ENCODE measurements at places on chromosomes 6 and 20.

DNA sequence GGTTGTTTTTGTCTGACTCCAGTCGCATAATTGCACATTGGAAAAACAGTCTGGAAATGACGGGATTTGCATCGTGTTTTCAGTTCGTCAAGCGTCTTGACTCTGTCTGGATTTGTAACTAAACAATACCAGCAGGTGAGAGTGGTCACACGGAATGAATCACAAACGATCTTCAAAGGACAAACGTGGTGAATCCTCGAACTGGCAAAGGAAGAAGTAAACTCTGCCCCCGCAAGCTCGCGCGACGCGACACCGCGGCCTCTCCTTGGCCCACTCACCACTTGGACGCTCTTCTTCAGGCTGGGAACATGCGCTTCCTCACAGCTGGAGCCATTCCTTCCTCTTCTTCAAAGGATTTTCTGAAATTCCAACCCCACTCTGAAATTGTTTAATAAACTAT, 352.6 kb downstream of the THBS2 start:
- DNase-seq = no peak

GRCh38 chr20:24790746-24791283, 158.3 kb upstream of the CST7 start:
- no peak for DNase-seq

GRCh38 chr6:11497881-11498280, 39.7 kb upstream of the TMEM170B start:
- DNase-seq = no peak

DNA sequence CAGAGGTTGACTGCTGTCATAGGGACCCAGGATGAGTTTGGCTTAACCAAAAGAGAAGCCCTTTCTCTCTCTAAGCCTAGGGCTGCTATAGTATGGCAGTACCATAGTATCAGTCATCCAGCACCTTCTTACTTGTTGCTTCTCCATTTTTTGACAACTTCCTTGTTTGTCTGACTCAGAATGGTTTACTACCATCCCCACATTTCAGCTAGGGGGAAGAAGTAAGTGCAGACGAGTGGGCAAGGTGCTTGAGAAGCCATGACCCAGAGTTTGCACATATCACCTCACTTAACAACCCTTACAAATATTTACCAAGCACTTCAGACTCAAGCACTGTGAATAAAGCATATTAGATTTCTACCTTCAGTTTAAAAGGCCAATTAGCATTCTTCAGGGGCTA, 289.9 kb upstream of the TSHZ2 start:
- DNase-seq = no peak

DNA sequence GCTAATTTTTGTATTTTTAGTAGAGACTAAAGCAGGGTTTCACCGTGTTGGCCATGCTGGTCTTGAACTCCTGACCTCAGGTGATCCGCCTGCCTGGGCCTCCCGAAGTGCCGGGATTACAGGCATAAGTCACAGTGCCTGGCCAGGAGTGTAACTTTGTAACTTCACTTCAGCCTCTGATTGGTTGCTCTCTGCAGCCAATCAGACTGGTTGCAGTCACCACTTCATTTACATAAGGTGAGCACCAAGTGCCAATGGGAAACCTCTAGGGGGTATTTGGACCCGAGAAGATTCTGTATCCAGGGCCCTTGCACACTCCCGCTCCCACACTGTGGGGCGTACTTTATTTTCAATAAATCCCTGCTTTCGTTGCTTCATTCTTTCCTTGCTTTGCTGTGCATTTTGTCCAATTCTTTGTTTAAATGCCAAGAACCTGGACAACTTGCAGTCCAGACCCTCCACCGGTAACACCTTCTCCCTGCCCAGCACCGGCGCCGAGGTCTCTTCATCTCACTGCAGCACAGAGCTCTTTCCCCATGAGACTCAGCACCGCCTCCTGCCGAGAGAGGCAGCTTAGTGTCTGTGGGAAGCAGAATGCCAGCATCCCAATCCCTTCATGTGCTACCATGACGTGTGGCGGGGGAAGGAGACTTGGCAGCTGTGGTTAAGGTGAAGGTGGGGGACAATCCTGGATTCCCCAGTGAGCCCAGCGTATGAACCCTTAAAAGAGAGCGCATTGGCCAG, 14.0 kb upstream of the MRGBP start:
- DNase-seq = no peak

DNA sequence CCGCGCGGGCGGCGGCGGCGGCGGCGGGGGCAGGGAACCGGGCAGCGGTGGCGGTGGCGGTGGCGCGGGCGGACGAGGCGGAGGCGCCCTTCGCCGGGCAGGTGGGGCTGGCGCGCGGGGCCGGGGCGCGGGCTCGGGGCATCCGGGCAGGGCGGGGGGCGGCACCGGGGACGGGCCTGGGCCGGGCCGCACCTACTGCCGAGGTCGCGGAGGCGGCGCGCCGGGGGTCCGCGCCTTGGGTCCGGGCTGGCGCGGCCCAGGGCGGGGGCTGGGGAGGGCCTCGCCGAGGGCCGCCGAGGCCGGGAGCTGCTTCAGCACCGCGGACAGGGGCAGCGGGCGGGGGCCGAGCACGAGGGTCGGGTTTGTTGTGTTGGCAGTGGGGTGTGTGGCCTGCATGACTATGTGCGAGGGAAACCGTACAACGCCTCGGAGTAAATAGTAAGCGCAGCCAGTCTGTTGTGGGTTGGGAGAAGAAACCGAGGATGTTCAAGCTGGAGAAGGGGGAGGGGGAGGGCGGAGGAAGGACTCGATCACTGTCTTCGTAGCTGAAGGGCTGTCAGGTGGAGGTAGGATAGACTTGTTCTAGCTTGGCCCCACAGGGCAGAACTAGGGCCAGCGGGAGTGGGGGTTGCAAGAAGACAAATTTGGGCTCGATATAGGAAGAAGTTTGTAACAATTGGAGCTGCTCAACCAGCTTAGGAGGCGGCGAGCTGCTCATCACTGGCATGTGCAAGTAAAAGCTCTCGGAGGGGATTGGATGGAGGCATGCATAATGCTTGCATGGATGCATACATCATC, 593 bp downstream of the MMP24 start:
- DNase-seq = peak; percentile 54

GRCh38 chr20:40535816-40536215, 153.2 kb downstream of the MAFB start:
- no peak for DNase-seq

DNA sequence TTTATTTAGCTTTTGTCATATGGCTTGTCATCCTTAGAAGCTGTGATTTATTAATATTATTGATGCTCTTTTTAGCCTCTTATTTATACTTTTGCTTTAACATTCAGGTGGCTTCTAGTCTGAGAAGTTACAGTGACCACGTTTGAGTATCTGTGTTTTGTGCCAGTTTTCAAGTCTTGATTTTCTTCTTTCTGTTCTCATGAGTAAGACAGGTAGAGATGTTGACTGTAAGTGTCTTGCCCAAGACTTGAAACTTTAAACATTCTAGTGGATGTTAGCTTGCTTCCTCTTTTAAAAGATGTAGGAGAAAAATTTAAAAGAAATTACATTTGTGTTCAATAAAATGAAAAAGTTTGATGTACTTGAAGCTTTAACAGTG, 122.6 kb downstream of the LRRC1 start:
- no peak for DNase-seq

DNA sequence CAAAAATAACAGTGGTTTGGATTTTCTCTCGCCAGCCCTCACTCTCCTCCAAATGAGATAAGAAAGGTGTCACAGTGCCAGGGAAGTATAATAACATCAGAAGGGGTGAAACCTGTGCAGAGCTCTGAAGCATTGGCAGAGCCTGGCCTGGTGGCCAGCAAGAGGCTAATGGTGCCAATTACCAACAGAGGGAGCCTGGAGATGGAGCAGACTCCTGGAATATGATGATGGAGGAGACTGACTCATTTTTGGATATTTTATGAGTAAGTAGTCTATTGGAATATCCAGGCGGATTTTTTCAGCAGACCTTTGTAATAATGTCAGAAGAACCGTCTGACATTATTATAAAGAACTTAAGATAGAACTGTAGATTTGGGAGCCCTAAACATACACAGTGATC, 442.6 kb upstream of the MARCKS start:
- peak; percentile 18 for DNase-seq

GRCh38 chr20:3828798-3829197, 8.5 kb downstream of the AP5S1 start:
- DNase-seq = no peak

GRCh38 chr20:5448449-5449118, 131.8 kb upstream of the PROKR2 start:
- peak; percentile 73 for DNase-seq

- no peak for DNase-seq
These were observed 119.9 kb upstream of the PREP start for GRCh38 chr6:105522626-105523322.

DNA sequence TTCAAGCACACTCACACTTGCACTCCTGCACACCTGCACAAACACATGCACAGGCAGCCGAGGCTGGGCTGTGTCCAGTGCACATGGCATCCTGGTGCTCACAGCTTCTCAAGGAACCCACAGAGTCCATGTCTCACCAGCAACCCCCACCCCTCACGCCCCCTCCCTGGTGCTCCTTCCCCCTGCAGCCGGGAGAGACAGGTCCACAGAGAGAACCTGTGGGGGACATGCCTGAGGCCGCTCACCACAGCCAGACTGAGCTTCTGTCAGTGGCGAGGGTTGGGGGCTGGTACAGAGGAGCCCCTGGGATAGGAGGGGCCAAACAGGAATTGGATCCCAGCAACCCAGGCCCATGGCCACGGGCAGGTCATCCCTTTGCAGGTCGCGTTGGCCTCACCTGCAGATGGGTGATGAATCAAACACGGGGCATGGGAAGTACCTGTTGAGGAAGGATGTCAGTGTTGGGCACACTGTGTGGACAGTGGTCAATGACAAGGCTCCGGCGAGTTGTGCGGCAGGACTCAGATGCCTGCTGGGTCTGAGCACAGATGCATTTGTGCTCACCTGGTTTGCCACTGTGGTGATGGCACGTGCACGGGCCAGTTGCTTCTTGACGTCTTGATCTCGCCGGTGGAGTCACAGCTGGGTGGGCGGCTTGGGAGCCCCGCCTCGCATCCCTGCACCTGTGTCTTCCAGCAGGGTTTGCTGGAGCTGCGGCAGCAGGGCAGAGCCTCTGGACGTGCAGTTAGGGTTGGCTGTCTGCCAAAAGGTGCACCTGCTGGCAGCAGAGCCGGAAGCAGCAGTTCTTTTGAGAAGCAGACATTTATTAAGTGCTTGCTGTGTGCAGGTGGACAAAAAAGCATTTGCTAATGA, 113.0 kb downstream of the ERMARD start:
- DNase-seq = no peak

GRCh38 chr6:106628658-106629102, 618 bp downstream of the RTN4IP1 start:
- DNase-seq = no peak

DNA sequence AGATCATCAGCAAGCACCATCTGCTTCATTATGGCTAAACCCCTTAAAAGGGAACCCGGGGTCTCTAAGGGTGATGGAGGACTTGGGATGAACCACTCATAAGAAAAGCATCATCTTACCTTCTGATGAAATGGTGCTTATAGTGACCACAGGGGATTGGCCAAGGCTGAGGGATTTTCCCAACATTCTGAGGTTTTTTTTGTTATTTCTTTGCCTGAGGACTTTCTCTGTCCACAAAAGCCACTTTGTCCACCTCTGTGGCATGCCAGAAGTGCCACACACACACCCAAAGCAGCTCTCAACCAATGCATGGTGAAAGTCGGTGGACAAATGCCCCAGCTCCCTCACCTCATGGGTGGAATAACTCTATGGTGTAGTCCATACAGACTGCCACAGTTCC, 79.3 kb upstream of the TOP1 start:
- DNase-seq = no peak

DNA sequence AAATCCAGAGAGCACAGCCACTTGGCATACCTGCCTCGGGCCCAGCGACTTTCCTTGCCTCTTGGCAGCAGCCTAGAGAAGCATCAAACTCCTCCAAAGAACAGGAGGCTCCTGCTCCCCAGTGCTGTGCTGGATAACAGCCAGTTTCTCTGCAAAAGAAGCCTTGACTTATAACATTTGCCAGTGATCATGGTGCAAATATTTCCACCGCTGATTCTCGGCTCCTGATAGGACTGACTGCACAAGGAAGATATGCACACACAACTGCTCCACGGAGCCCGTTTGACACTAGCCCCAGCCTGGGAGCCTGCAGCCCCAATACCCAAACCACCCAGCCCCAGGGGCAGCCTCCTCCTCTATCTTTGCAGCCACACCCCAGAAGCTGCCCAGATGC, 17.5 kb downstream of the ACSS1 start:
- DNase-seq = no peak

DNA sequence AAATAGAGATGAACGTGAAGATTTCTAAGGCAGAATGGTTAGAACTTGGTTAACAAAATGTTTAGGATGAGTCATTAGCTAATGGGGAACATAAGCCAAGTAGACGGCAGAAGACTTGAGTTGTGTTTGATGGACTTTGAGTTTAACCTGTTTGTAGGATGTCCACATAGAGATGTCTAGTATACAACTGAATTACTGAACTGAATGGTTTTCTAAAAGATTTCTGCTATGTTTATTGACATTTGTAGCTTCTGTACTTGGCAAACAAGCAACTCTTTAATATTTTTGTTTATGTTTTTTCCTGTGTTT, 54.5 kb upstream of the DYNLRB1 start:
- no peak for DNase-seq

GRCh38 chr6:3612341-3613041, 139.0 kb downstream of the PXDC1 start:
- DNase-seq = no peak

- no peak for DNase-seq
These were observed 25.7 kb downstream of the EPHA7 start for GRCh38 chr6:93393554-93394074.

GRCh38 chr6:155544677-155545076, 89.0 kb upstream of the NOX3 start:
- no peak for DNase-seq

Data from glutamatergic neuron (in vitro differentiated cells).